CD4-positive, alpha-beta T cell treated with Interleukin-6 for 4 hours (primary cell): ENCODE measurements at places on chromosomes 11 and 22.

GRCh38 chr22:38930512-38930911 lies 26.9 kb upstream of the APOBEC3A start:
- DNase-seq = no peak

DNA sequence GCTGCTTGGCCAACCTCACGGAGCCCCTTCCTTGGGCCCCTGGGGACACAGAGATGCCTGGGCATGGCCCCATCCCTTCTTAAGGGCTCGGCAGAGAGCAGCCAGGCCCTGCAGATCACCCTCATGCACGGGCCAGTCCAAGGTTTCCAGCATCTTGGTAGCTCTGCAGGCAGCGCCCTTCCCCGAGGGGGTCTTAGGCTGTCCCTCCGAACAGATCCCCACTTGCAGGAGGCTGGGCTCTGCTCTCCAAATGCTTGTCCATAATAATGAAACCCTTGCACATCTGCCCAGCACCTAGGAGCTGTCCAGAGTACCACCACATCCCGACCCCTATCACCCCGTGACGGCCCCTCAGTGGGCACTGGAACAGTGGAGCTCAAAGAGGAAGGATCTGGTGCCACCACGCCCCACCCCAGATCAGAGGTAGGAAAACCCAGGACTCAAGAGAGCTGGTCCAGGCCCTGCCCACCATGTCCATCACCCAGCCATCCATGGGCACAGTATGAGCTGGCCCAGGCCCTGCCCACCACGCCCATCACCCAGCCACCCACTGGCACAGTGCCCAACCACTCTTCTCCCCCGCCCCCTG lies 92.5 kb upstream of the PRR5 start:
- no peak for DNase-seq

GRCh38 chr11:39768214-39768613 lies 1691.2 kb downstream of the LRRC4C start:
- no peak for DNase-seq

DNA sequence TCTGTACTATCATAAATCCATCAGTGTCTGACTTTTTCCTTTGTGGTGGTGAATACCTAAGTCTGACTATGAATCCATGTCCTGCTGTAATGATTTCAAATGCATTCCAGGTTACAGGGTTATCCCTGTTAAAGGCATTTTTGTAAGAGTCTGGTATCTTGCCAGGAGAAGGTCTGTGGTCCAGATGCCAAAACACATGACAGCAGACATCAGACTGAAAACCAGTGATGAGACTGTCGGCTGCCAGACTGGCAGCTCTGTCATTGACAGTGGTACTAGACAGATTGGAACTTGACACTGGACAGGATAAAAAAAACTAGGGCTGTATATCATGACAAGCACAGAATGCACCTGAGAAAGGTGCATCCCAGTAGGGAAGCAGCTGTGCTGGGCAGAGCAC lies 301.8 kb upstream of the FAT3 start:
- DNase-seq = no peak

DNA sequence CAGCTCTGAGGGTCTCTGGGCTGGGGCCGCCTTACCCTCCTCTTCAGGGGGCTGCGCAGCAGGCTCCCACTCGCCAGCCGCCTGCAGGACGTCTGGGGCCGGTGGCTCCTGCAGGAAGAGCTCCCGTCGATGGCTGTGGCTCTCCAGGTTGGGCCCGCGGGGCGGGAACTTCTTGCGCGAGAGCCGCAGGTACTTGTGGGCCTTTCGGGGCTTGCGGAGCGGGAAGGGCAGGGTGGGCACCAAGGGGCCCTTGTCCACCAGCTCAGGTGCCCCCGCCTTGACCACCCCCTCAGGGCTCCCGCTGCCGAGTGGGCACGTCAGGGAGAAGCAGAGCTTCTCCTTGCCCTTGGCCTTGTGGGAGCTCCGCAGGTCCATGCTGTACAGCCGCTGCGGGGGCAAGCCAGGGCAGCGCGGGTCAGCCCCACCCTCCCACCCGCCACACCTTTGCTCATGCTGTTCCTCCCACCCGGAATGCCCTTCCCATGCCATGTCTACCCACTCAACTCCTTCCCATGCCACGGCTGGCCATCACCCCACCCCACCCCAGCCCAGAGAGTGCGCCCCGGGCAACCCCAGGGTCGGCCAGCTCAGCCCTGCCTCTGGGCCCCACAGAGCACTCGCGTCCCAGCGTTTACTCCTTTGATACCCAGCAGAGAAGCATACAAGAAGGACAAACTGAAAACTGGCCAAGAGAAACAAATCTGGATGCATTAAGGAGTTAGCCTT lies 18.0 kb downstream of the CBX7 start:
- DNase-seq = no peak

- no peak for DNase-seq
These were observed 190.4 kb downstream of the MAML2 start for GRCh38 chr11:96152623-96153022.

- DNase-seq = peak; percentile 77
These were observed 75.3 kb downstream of the FBLN1 start for GRCh38 chr22:45577746-45578523.

DNA sequence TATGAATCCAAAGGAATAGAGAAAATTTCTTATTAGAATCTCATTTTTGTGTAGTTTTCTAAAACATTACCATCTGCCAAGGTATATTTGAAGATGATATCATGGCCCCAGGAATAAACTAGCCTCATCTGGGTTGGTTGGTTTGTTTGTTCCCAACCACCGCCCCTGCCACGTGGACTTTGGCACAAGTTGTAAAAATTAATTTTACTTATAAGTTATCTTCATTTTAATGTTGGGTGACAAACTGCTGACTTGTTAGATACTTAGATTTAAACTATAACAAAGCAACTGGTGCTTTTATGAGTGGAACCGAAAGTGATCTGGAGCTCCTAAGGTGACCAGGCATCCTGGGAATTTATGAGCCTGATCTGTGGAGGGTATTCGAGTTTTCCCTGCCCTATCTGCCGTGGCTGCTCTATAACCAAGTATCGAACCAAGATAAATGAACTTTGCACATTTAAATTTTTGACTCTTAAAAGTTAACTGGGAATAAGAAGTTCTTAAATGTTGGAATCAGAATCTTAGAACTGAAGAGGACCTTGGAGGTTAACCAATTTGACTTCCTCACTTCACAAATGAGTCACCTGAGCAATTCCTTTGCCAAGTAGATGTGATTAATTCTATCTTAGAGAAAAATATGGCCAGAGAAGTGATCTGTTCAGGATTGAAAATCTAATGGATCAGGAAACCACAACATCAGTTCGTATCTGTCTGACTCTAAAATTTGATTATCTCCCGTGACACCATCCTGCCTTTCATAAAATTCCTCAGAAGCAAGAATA lies 129.1 kb upstream of the ARHGAP42 start:
- no peak for DNase-seq

DNA sequence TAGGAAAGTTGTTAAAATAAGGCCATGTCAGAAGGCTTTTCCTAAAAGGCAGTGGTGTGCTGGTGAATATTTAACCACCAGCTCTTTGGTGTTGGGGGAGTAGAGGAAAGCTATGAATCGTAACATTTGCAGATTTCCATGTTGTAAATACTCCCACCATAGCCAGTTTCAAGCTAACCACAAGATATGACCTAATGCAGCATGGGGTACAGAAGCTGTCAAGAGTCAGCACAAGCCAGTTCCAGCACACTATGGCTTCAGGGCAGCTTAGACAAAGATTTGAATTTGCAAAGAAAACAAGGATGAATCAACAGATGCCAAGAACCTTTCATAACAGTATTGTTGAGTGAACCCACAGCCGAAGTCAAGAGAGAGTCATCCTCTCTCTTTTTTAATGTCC lies 40.0 kb downstream of the COMMD9 start:
- no peak for DNase-seq

- no peak for DNase-seq
These were observed 47.6 kb downstream of the TP53I11 start for GRCh38 chr11:44903035-44903434.

GRCh38 chr11:57653163-57653562 lies 3.5 kb upstream of the YPEL4 start:
- no peak for DNase-seq

GRCh38 chr22:40507491-40507890 lies 129.0 kb downstream of the MRTFA start:
- DNase-seq = no peak

- DNase-seq = no peak
These were observed 237.5 kb upstream of the CCDC90B start for GRCh38 chr11:83523676-83524075.

DNA sequence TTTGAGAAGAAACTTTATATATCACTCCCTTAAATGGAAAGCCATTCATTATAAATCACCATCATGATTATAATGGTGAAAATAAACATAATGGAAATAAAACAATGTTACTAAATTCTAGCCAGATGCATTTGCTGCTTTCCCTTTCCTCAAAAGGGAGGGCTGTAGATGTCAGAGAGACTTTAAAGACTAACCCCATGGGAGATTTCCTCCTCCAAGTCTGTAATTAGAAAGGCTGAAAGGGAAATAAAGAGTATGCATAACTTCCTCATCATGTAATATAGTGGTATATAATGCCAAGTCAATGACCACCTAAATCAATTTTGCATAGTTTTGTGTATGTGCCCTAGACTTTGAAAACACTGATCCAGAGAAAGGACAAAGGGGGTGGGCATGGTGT lies 6.4 kb downstream of the CD6 start:
- no peak for DNase-seq

- DNase-seq = no peak
These were observed 38.3 kb upstream of the IGSF9B start for GRCh38 chr11:133995066-133995465.

- DNase-seq = no peak
These were observed 123.2 kb downstream of the KCNQ1OT1 start for GRCh38 chr11:2576549-2576948.

GRCh38 chr22:39456522-39457197 lies at the start of gene MGAT3:
MGAT3 (plus strand) TSS chr22:39457012; CDS start chr22:39487348, 30,336 bp downstream.
- DNase-seq = no peak

GRCh38 chr11:120001178-120002090 lies 136.5 kb downstream of the TRIM29 start:
- DNase-seq = no peak

- no peak for DNase-seq
These were observed 41.2 kb downstream of the DUSP8 start for GRCh38 chr11:1530686-1531448.

DNA sequence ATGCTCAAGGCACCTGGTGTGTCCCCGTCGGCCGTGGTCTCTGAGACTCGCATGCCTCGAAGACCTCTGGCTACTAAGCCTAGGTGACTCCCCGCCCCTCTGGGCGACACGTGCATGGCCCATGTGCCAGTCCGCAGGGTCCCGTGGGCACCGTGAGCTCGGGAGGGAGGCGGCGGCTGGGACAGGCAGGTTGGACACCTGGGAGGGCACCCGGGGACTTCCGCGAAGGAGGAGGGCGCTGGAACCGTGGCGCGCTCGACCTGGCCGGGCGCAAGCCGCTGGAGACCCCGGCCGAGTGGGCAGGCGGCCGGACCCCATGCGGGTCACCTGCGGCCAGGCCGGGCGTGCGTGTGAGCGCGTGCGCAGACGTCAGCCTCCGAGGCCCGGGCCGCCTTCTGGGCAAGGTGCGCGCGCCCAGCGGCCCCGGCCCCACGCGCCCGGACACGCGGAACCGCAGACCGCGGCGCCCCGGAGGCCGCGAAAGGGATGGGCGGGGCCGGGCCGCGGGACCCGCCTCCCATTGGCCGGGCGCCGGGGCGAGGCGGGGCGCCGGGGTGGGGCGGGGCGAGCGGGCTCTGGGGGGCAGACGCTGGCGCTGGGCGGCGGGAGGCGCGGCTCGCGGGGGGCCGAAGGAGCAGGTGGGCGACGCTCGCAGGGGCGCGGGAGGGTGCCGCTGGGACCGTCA lies 579 bp upstream of the RASD2 start:
- peak; percentile 76 for DNase-seq

DNA sequence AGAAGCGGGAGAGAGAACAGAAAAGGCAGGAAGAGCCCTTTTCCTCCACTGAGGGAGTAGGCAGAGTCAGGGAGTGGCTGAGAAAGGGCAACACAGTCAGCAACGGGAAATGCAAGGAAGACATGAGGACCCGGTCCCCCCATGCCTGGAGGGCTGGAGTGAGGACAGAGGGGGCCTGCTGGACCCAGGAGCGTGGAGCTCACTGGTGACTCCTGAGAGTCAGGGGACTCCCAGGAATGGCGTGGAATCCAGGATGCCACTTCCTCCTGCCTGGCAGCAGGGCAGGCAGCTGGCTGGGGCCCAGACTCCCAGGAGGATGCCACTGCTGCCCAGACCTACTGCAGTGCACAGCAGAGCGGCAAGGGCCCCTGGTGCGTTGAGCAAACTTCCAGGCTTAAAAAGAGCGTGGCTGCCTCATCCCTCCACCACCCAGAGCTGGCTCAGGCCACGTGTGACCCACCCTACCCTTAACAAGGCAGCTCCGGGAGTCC lies 11.3 kb downstream of the C11orf21 start:
- no peak for DNase-seq

DNA sequence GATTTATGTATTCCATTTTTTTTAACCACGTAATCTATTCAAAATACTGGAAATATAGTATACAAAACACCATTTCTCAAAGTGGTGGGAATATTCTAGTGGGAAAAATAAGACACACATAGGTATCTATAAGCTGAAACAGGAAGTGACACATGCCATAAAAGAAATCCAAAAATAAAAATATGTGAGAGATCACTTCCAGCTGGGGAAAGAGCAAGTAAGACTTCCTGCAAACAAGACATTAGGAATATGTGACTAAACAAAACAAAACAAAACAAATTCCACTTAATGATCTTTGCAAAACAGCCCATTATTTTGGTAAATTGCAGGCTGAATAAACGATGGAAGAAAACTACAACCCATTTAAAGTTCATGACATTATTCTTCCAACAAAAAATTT lies 107.3 kb upstream of the CEP126 start:
- DNase-seq = no peak

- no peak for DNase-seq
These were observed 83.3 kb downstream of the MICAL2 start for GRCh38 chr11:12193515-12194336.

- no peak for DNase-seq
These were observed 17.6 kb upstream of the SEPTIN5 start for GRCh38 chr22:19696504-19697276.

DNA sequence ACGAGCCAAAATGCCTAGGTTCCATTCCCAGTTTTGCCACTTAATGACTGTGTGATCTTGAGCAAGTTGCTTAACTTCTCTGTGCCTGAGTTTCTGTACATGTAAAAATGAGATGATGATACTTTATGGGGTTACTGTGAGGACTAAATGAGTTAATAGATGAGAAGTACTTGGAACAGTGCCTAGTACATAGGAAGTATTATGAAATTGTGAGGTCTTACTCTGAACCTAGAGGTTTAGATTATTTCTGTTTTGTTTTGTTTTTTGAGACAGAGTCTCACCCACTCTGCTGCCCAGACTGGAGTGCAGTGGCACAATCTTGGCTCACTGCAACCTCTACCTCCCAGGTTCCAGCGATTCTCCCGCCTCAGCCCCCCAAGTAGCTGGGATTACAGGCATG lies 227.0 kb upstream of the POU2AF2 start:
- DNase-seq = no peak

DNA sequence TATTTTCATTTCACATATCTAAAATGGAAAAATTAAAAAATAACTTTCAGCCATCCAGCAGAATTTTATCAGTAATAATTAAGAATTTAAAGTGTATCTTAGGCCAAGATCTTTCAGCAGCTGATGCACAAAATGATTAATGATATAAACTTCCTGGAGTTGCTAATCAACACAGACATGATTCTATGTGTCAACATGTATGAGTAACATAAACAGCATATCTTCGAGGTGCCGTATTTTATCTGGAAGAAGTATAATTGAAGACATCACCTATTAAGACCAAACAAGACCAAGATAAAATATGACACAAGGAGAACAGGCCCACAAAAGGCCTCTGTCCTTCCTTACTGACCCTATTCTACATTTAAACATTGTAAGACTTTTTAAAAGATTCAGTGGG lies 45.2 kb downstream of the SLC5A12 start:
- DNase-seq = no peak

- no peak for DNase-seq
These were observed 150.9 kb downstream of the SNX19 start for GRCh38 chr11:130765406-130765805.
